Osteocyte (in vitro differentiated cells): ENCODE measurements at places on chromosomes 5 and 9. TPM values are rescaled to one million over a fixed set of nuclear protein-coding genes. Genes with fewer than 3 reads are reported as not detected.

GRCh38 chr9:33813712-33814641 lies 3.0 kb upstream of the UBE2R2 start:
- DNase-seq: peak; percentile 56
- H3K4me1 ChIP-seq: peaks cover 21% of the 10 kb centered on the region
- no peak overlapping the region for H3K4me3 ChIP-seq
- peak overlapping the region; percentile 66 for H3K27ac ChIP-seq
- H3K36me3 ChIP-seq: no peaks in the 10 kb centered on the region

Gene NIPAL4
- 2.3 and 2.4 TPM in 2 replicates for total RNA-seq

GRCh38 chr9:137458194-137459151 lies 661 bp downstream of the NSMF start:
- H3K27ac ChIP-seq: peak overlapping the region; percentile 95
- peaks cover 29% of the 10 kb centered on the region for H3K4me1 ChIP-seq
- DNase-seq: no peak
- H3K27me3 ChIP-seq: no peaks in the 10 kb centered on the region
- H3K4me3 ChIP-seq: peak overlapping the region; percentile 60

DNA sequence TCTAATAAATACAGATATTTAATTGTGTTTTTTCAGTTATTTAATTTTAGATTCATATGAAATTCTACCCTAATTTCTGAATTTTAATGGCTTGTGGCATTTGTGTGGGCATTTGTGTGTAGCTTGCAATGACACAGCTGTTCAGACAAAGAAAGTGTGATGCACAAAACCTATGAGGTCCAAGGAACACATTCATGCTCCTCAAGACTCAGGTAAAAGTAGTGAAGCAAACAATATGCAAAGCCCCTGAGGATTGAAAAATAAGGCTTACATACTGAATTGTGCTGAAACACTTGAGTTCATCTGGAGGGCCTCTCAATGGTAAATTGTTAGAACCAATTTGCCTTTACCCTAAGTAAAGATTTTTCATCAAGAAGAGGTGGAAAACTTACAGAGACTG lies 28.1 kb downstream of the IL7R start:
- no peaks in the 10 kb centered on the region for H3K27me3 ChIP-seq
- no peaks in the 10 kb centered on the region for H3K36me3 ChIP-seq
- H3K4me1 ChIP-seq: peaks cover 17% of the 10 kb centered on the region
- DNase-seq: no peak
- no peak overlapping the region for H3K27ac ChIP-seq

- H3K4me1 ChIP-seq: peaks cover 37% of the 10 kb centered on the region
- H3K36me3 ChIP-seq: peaks cover 10% of the 10 kb centered on the region
- no peak for DNase-seq
- no peak overlapping the region for H3K27ac ChIP-seq
These were observed 15.3 kb downstream of the PCDHGC5 start for GRCh38 chr5:141504216-141504615.

- no peak for DNase-seq
- H3K4me1 ChIP-seq: no peaks in the 10 kb centered on the region
- H3K4me3 ChIP-seq: no peak overlapping the region
- H3K27me3 ChIP-seq: peaks cover 29% of the 10 kb centered on the region
These were observed 18.0 kb upstream of the FBP2 start for GRCh38 chr9:94611638-94612068.

- no peaks in the 10 kb centered on the region for H3K27me3 ChIP-seq
- H3K36me3 ChIP-seq: peaks cover 2% of the 10 kb centered on the region
- H3K27ac ChIP-seq: no peak overlapping the region
- no peak for DNase-seq
- peaks cover 2% of the 10 kb centered on the region for H3K4me1 ChIP-seq
These were observed 45.8 kb upstream of the RNF38 start for GRCh38 chr9:36445800-36446361.

DNA sequence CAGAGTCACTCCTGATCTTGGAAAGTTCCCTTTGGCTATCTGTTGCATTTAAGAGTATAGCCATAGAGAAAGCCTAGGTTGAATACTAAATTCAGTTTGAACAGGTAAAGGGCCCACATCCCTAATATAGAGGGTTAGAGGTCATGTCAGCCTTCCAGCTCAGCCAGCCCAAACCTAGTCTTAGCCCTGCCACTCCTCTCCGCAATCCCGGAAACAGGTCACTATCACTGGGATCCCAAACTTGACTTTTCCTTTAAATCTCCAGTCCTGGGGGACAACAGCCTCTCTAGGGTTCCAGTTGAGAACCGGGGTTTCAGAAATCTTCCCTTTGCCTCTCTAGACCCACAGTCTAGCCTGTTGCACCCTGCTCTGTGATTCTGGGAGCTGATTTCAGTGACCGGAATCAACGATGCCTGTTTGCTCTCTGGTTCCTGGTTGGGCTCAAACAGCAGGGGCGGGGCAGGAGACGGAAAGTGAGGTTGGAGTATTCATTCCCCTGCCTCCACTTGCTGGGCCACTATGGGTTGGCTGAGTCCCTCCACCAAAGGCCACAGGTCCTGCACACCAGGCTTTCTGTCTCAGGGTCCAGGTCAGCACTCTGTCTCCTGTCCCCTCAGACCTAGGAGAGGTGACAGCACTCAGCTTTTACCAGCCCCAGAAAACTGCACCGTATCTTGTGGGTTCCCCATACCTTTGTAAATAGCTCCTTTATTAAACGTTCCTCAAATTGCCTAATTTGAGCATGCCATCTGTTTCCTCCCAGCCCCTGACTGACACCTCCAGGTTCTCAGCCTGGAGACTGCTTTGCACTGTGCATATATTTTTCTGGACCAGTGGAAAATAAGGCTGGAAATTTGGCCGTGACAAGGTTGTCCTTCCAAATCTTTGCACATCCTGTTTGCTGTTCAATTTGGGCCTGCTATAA lies 23.8 kb upstream of the CPEB4 start:
- no peaks in the 10 kb centered on the region for H3K36me3 ChIP-seq
- no peak overlapping the region for H3K27ac ChIP-seq
- DNase-seq: no peak
- H3K27me3 ChIP-seq: no peaks in the 10 kb centered on the region
- H3K4me3 ChIP-seq: no peak overlapping the region

DNA sequence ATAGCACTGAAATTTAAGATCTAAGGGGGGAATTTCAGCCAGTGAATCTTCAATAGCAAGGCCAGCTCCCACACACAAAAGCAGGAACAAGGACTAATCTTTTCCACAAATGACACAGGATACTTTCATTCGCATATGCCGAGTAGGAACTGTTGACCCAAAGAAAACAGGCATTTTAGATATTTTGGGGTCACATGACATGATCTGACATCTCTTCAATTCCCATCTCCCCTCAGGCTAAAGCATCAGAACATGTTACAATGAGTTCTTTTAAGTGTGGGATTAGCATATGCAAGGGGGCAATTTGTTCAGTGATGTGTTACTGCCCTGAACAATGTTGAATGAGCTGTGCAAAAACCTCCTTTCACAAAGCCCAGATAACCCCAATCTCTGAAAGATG lies 68.2 kb downstream of the TLE1 start:
- no peaks in the 10 kb centered on the region for H3K27me3 ChIP-seq
- H3K27ac ChIP-seq: peak overlapping the region; percentile 31
- H3K36me3 ChIP-seq: peaks cover 50% of the 10 kb centered on the region
- H3K4me1 ChIP-seq: peaks cover 49% of the 10 kb centered on the region
- no peak for DNase-seq

- H3K36me3 ChIP-seq: no peaks in the 10 kb centered on the region
- H3K27me3 ChIP-seq: no peaks in the 10 kb centered on the region
- DNase-seq: no peak
- no peak overlapping the region for H3K4me3 ChIP-seq
- no peak overlapping the region for H3K27ac ChIP-seq
These were observed 241.6 kb upstream of the RORB start for GRCh38 chr9:74255489-74255984.

Gene PLPP7
- 0.68 and 0.73 TPM in 2 replicates for total RNA-seq

DNA sequence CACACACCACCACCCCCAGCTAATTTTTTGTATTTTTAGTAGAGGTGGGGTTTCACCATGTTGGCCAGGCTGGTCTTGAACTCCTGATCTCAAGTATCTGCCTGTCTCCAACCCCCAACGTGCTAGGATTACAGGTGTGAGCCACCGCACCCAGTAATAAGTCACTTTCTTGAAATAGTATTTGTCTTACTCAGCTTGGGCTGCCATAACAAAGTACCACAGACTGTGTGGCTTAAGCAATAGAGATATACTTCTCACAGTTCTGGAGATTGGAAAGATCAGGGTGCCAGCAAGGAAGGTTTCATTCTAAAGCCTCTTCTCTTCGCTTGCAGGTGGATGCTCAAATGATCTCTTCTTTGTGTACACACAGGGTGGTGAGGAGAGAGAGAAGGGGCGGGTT lies 99.8 kb downstream of the ARRDC3 start:
- H3K27me3 ChIP-seq: no peaks in the 10 kb centered on the region
- peaks cover 33% of the 10 kb centered on the region for H3K4me1 ChIP-seq
- no peak for DNase-seq
- no peak overlapping the region for H3K4me3 ChIP-seq
- peaks cover 4% of the 10 kb centered on the region for H3K36me3 ChIP-seq

- H3K27me3 ChIP-seq: peaks cover 7% of the 10 kb centered on the region
- no peak for DNase-seq
- no peak overlapping the region for H3K27ac ChIP-seq
- H3K36me3 ChIP-seq: no peaks in the 10 kb centered on the region
These were observed 61.1 kb downstream of the MTRR start for GRCh38 chr5:7930011-7930410.

GRCh38 chr9:110015759-110016158 lies 192.2 kb downstream of the C9orf152 start:
- no peak overlapping the region for H3K27ac ChIP-seq
- peaks cover 17% of the 10 kb centered on the region for H3K4me1 ChIP-seq
- DNase-seq: no peak
- H3K4me3 ChIP-seq: no peak overlapping the region

DNA sequence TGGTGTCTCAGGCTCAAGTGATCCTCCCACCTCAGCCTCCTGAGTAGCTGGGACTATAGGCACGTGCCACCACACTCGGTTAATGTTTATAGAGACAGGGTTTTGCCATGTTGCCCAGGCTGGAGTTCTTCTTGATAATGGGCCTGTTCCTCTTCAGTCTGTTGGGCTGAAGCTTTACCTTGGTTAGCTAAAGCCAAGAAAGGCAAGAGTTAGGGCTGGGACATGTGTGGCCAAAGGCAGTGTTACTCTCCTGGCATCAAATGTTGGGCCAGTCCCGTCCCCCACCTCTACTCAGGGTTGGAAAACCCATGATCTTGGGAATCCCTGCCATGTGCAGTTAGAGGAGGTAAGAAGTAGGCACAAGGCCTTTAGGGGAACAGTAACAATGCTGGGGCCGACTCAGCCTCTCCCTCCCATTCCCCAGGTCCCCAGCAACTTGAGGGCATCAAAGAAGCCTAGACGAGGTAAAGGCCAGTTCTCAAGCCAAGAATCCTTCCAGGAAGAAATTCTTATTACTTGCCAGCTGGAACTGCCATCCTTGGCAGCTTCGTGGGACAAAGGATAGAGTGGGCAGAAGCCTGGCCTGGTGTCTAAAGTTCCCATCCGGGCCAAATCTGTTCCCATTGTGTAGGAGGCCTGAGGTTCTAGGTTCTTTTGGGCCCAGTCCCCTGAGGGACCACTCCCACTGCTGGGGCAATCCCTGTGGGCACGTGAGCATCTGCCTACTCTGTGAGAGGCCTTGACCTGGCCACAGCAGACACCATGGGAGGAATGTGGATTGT lies 4.5 kb downstream of the EGR1 start:
- H3K4me3 ChIP-seq: no peak overlapping the region
- H3K27ac ChIP-seq: peak overlapping the region; percentile 79
- H3K36me3 ChIP-seq: peaks cover 25% of the 10 kb centered on the region
- H3K27me3 ChIP-seq: peaks cover 4% of the 10 kb centered on the region

Gene FOXD4L3
- 0.26 TPM in 1 of 2 replicates, not detected in the other for total RNA-seq

GRCh38 chr9:93658184-93658925 lies 82.0 kb downstream of the PHF2 start:
- H3K4me1 ChIP-seq: no peaks in the 10 kb centered on the region
- no peak for DNase-seq
- H3K4me3 ChIP-seq: no peak overlapping the region

DNA sequence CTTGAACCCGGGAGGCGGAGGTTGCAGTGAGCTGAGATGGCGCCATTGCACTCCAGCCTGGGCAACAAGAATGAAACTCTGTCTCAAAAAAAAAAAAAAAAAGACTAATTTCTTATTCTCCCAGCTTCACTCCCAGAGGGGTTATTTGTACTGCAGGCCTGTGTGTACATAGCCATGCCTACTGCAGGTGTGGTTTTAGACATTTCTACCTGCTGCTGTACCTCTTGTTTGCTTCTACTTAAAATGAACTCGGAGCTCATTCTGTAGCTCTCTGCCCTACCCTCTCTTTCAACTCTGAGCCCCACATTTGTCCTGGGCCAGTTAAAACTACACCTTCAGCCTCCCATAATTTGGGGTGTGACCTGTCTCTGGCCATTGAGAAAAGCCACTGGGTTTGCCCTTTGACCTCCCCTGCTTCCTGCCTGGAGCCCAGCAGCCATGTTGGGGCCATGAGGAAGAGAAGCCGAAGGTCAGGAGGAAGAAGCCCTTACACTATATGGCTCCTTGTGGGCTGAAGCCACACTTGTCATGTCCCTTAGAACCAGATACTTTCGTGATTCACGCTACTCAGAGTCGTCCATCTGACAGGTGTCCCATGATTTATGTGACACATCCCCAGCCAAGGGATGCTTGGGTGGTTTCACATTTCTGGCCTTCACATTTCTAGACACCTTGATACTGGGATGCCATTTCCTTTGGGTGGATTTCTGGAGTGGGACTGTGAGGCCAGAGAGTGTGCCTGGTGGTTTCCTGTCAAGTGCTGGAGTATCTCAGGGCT lies 9.4 kb upstream of the CARD19 start:
- peak; percentile 46 for DNase-seq
- no peak overlapping the region for H3K27ac ChIP-seq
- no peaks in the 10 kb centered on the region for H3K27me3 ChIP-seq
- H3K4me3 ChIP-seq: no peak overlapping the region
- no peaks in the 10 kb centered on the region for H3K4me1 ChIP-seq
- peaks cover 2% of the 10 kb centered on the region for H3K36me3 ChIP-seq

Gene CDHR2
- 0.34 and 0.43 TPM in 2 replicates for total RNA-seq

Gene NPM1
- 1,157 and 1,175 TPM in 2 replicates for total RNA-seq

Gene NUTM2F
- not detected in 2 replicates for total RNA-seq

Gene FAM151B
- total RNA-seq: 4.9 and 5.9 TPM in 2 replicates

Gene C9orf153
- 0.40 TPM in 1 of 2 replicates, not detected in the other for total RNA-seq

DNA sequence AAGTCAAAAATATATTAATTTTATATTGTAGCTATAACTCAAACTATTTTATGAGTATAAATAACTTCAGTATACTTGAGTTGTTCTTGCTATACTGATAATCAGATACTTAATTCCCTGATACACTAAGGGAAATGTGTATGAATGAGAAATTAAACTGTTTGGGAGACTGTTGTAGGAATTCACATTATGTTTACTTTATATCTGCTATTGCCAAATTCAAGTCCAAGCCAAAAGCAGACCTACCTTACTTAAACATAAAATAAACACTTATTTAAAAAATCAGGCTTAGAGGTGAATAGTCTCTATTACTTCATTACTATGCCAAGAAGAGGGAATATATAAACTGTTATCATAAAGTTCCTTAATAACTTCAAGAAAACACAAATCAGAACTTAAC lies 13.2 kb downstream of the NR3C1 start:
- peaks cover 23% of the 10 kb centered on the region for H3K4me1 ChIP-seq
- H3K27me3 ChIP-seq: no peaks in the 10 kb centered on the region
- no peak for DNase-seq
- no peak overlapping the region for H3K27ac ChIP-seq

Gene ADRB2
- 6.6 and 7.1 TPM in 2 replicates for total RNA-seq

Gene SERINC5
- total RNA-seq: 40.6 and 43.2 TPM in 2 replicates
